ENCODE measurements at places on chromosomes 13 and 19.

DNA sequence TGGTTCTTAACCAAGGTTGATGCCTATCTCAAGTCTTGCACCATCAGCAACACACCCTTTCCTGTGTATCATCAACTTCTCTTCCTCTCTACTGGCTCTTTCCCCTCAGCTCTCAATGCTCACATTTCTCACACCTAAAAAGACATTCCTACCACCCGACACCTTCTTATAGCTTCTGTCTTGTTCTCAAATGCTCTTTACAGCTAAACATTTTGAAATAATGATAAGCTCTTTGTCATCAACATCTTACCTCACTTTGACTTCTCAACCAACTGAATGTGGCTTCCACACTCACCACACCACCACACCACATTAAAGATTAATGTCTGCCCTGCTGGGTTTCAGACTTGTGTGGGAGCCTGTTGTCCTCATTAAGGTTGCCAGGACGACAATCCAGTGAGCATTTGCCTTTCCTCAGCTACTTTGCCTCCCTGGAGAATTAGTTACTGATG is 67.8 kb downstream of the RXFP2 start:
- peak; percentile 75 for DNase-seq

DNA sequence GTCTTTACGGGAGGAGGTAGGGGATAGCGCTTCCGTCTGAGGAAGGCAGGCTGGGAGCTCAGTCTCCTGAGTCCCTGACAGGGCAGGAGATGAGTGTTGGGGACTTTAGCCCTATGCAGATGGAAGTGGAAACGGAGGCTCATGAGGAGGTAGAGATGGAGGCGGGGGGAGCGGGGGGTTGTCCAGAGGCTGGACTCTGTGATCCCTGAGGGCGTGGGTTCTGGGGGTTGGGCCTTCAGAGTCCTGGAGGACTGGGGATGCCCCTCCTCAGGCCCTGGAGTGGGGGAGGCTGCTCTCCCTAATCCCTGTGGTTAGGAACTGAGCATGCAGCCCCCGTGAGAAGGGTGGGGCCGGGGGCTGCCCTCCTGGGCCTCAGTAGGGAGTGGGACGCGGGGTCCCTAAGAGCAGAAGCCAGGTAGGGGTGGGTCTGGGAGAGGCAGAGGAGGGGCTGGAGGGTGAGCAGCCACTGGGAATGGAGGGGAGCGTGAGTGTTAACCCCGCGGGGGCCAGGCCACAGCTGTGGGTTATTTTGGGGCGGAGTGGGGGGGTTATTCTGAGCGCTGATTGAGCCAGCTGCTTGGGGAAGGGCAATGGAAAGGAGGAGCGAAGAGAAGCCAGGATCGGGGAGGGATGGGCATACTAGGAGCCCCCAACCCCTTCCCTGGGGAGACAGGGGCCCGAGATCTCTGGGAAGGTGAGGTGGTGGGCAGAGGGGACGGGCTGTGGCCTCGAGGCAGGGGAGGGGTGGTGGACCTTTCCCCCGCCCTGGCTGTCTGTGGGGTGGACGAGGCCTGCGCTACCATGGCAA is 2.8 kb downstream of the GRIN2D start:
- no peak for DNase-seq

- no peak for DNase-seq
Observed at GRCh38 chr19:37221136-37221535, 3.1 kb downstream of the ZNF383 start.

- DNase-seq = no peak
Observed at GRCh38 chr19:23507446-23507845, 112.2 kb upstream of the ZNF91 start.

GRCh38 chr19:6138066-6138465 is 2.6 kb downstream of the ACSBG2 start:
- no peak for DNase-seq

GRCh38 chr13:31069808-31070534 is 91.7 kb downstream of the HSPH1 start:
- no peak for DNase-seq

DNA sequence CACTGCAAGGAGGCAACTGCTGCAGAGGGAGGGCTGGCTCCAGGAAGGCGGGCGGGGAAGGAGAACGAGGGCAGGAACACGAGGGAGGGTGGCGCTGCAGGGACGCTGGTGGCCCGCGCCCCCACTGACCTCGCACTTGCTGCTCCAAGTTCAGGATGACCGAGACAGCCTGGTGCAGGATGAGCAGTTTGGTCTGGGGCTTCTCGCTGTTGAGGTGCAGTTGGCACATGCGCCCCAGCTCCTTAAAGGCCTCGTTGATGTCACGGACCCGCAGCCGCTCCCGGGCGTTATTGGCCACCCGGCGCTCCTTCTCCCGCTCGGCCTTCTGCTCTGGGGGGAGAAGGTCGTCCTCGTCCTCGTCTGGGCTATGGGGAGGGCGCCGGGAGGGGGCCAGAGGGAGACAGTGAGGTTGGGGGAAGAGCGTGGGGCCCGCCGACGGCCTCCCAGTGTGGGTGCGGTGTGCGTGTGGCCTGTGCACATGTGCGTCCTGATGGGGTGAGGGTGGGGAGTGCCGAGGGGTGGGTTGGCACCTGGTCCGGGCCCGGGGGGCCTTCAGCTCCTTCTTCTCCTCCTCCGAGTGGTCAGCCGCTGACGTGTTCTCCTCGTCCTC is 10.0 kb upstream of the UQCR11 start:
- DNase-seq = no peak

- no peak for DNase-seq
Observed at GRCh38 chr19:28981518-28981917, 231.4 kb downstream of the UQCRFS1 start.

GRCh38 chr19:17529239-17530158 is 18.1 kb downstream of the PGLS start:
- DNase-seq = no peak

GRCh38 chr13:86591862-86592261 is 792.6 kb upstream of the SLITRK6 start:
- no peak for DNase-seq

- no peak for DNase-seq
Observed at GRCh38 chr19:17248011-17248776, 2.5 kb upstream of the NR2F6 start.

GRCh38 chr13:108560093-108560492 is 69.3 kb upstream of the MYO16 start:
- no peak for DNase-seq

DNA sequence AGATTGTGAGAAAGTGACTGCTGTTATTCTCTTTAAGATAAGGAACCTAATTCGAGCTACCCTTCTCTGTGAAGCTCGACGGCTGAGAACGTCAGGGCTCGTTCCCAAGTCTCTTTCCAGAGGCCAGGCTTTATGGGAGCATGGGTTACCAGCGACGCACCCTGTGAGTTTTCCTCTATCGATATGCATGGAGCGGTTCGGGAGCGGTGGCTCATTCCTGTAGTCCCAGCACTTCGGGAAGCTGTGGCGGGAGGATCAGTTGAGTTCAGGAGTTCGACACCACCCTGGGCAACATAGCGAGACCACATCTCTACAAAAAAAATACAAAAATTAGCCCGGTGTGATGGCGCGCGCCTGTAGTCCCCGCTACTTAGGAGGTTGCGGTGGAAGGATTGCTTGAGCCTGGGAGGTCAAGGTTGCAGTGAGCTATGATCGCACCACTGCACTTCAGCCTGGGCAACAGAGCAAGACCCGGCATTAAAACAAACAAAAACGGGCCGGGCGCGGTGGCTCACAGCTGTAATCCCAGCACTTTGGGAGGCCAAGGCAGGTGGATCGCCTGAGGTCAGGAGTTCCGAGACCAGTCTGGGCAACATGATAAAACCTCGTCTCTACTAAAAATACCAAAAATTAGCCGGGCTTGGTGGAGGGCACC is 681 bp upstream of the ZNF606 start:
- DNase-seq = no peak

- no peak for DNase-seq
Observed at GRCh38 chr19:42129399-42130253, 2.6 kb downstream of the POU2F2 start.

GRCh38 chr13:95834134-95834765 is 157.3 kb downstream of the DNAJC3 start:
- peak; percentile 46 for DNase-seq

DNA sequence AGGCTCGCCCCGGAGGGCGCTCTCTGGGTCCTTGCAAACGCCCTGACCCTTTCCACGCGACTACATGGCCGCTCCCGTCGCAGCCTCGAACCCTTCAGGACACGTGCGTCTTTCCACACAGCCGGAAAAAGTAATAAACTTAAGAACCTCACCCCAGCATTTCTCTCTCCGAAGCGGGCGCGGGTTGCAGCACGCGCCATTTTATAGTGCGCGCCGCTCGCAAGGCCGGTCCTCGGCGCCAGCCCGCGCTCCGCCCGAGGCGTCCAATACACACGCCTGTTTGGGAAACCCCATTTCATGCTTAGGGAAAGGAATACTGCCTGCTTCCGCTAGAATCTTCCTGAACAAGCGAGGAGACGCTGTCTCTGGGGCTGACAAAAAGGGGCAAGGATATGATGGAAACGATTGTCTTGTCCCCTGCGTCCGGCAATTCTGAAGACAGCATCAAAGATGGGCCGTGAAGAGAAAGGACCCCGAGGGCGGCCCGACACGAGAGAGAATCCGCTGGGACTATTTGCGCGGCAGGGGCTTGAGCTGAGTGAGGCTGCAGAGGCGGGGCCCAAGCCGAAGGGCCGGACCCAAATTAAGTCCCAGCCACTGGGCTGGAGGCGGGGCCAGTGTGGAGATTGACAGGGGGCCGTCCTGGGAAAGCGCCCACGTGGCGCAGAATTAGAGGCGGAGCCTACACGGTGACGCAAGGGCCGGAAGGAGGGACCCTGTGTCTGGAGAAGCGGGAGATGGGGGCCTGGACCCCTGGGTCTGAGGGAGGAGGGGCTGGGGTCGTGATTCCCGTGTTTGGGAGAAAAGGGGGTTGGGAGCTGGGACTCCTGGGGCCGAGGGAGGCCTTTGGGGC is 14.4 kb downstream of the ACP4 start:
- peak; percentile 98 for DNase-seq

DNA sequence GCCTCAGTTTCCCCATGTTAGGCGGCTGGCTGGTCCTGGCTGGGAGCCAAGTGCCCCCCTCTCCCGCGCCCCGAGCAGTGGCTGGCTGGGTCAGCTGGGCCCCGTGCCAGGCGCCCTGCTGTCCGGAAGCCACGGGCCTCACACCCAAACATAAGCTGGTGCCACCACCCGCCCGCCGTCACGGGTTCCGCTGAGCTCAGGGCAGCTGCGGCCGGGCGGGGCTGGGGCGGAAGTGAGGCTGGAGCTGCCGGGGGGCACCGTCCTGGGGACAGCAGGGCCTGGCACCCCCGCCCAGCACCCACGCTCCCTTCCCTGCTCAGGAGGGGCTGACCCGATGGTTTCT is 19.3 kb downstream of the HCN2 start:
- no peak for DNase-seq

GRCh38 chr13:99778500-99778899 is 193.1 kb downstream of the ZIC5 start:
- DNase-seq = no peak

DNA sequence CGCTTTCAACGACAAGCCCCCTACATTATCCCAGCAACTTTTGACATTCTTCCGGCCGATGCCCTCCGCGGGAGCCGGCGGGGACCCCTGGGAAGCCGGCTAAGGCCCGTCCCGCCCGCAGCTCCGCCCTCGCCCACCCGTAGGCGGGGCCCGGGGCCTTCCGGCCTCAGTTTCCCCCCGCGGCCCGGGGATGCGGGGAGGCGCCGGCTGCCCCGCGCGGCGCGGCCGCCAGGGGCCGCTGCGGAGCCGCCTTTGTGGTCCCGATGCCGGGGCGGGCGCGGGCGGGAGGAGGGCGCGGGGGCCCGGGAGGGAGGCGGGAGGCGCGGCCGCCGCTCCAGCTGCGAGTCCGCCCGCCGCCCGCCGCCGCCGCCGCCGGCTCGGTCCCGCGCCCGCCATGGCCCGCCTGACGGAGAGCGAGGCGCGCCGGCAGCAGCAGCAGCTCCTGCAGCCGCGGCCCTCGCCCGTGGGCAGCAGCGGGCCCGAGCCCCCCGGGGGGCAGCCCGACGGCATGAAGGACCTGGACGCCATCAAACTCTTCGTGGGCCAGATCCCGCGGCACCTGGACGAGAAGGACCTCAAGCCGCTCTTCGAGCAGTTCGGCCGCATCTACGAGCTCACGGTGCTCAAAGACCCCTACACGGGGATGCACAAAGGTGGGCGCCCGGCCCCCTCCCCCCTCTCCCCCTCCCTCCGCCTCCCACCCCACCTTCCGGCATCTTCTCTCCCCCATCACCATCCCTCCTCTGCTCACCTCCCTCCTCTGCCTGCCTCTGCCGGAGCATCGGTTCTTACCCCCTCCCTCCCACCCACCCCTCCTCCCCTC is at the start of gene CELF5:
CELF5 (plus strand) TSS at position 316 of the 823 bp plus-strand sequence; CDS start at position 395, 79 bp downstream.
- DNase-seq = peak; percentile 39

GRCh38 chr13:65036999-65037398 is 2193.1 kb downstream of the PCDH9 start:
- no peak for DNase-seq

DNA sequence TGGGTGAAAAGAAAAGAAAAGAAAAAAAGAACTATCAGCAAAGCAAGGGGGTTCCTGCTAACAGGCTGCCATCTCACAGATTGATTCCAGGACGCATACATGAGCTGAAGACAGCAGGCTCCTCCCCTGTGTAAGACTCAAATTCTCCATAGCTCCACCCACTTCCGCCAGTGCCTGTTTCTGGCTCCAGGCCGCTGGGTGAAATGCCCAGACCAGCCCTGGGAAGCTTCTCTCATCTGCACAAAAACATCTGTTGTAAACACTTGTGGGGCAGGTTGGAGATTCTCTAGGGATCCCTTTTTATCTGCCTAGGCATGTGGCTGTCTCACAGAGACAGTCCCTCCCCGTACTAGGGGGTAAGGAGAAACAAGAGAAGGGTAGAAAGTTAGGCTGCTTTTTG is 1054.4 kb upstream of the SPRY2 start:
- DNase-seq = no peak

DNA sequence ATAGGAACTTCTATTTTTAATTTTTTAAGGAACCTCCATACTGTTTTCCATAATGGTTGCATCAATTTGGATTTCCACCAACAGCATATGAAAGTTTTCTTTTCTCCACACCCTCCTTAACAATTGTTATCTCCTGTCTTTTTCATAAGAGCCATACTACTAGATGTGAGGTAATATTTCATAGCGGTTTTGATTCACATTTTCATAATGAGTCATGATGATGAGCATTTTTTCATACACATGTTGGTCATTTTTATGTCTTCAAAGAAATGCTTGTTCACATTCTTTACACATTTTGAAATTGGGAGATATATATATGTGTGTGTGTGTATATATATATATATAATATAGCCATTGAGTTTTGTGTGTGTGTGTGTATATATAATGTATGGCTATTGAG is 420.3 kb upstream of the PCDH9 start:
- DNase-seq = no peak

- DNase-seq = no peak
Observed at GRCh38 chr19:522726-523125, 8.8 kb upstream of the CDC34 start.

- no peak for DNase-seq
Observed at GRCh38 chr19:38412961-38413360, 10.1 kb downstream of the FAM98C start.
